ENCODE measurements at places on chromosomes 1 and 21. TPM values are rescaled to one million over a fixed set of nuclear protein-coding genes. Genes with fewer than 3 reads are reported as not detected.

Gene HES4
- 45.8 TPM for total RNA-seq

Gene B3GALT2
- total RNA-seq, result 3.5 TPM

Gene EYA3
- total RNA-seq, result 16.7 TPM

Gene SLC45A1
- total RNA-seq, result 5.2 TPM

Gene HORMAD1
- total RNA-seq, result not detected

Gene OR2L2
- total RNA-seq, result 0.17 TPM

Gene MROH9
- not detected for total RNA-seq

Gene HSD3B1
- not detected for total RNA-seq

Gene LRRC53
- not detected for total RNA-seq

Gene B3GALT5
- 0.64 TPM for total RNA-seq

Gene CASQ2
- total RNA-seq, result 6.4 TPM

Gene RNU1-1
- under 0.01 TPM for total RNA-seq

Gene C1orf53
- 13.2 TPM for total RNA-seq

Gene NBPF6
- total RNA-seq, result not detected

DNA sequence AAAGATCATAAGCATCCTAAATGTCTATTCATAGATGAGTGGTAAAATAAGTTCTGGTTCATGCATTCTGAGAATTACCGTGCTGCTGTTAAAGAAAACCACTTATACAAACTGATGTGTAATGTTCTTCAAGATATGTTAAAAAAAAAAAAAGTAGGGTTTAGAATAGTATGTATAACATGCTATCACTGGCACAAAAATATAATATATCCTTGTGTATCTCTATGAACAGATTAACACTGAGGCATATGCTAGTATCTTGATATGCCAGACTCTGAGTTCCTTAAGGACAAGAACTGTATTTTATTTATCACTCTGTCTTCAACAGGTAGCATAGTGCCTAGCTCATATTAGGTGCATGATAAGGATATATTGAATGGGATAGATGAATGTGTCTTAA lies 108.9 kb downstream of the HS2ST1 start:
- no peak overlapping the region for H3K27ac ChIP-seq
- H3K4me3 ChIP-seq, result no peak overlapping the region
- H3K27me3 ChIP-seq, result no peaks in the 10 kb centered on the region
- no peak for DNase-seq

- H3K4me3 ChIP-seq, result no peak overlapping the region
- no peaks in the 10 kb centered on the region for H3K36me3 ChIP-seq
- no peaks in the 10 kb centered on the region for H3K27me3 ChIP-seq
- no peak overlapping the region for H3K27ac ChIP-seq
- H3K4me1 ChIP-seq, result no peaks in the 10 kb centered on the region
These were observed 21.4 kb downstream of the FAAH start for GRCh38 chr1:46415514-46415913.

DNA sequence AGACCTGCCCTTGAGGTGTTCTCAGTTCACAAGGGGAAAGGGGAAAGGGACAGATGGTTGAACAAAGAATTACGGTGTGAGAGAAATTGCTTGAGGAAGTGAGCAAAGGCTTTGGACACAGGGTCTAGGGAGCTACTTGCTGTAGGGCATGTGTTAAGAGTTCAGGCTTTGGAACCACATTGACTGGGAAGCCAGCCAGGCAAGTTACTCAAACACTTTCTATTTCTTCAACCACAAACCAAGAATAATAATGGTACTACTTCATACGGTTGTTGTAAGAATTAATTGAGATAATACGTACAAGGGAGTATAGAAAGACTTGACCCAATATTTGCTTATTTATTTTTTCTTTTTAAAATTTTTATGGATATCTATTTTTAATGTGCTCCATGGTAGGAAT lies 26.6 kb downstream of the AK4 start:
- no peaks in the 10 kb centered on the region for H3K36me3 ChIP-seq
- no peak overlapping the region for H3K27ac ChIP-seq
- H3K4me3 ChIP-seq, result no peak overlapping the region
- no peaks in the 10 kb centered on the region for H3K27me3 ChIP-seq
- DNase-seq, result peak; percentile 43

GRCh38 chr1:175820456-175821025 lies 77.1 kb upstream of the TNR start:
- H3K4me1 ChIP-seq, result no peaks in the 10 kb centered on the region
- no peak for DNase-seq
- no peak overlapping the region for H3K27ac ChIP-seq
- no peaks in the 10 kb centered on the region for H3K27me3 ChIP-seq
- H3K4me3 ChIP-seq, result no peak overlapping the region
- no peaks in the 10 kb centered on the region for H3K36me3 ChIP-seq

- peak within 1 kb of the TSS; percentile 88 for H3K4me3 ChIP-seq
- peak within 1 kb of the TSS; percentile 85 for H3K27ac ChIP-seq
These were observed at the start of gene CSTB for GRCh38 chr21:43775795-43776430. Gene CSTB (minus strand): TSS chr21:43776308. CDS start chr21:43776269, 39 bp downstream.

- no peaks in the 10 kb centered on the region for H3K4me1 ChIP-seq
- H3K4me3 ChIP-seq, result no peak overlapping the region
- no peak overlapping the region for H3K27ac ChIP-seq
- DNase-seq, result no peak
- no peaks in the 10 kb centered on the region for H3K36me3 ChIP-seq
- no peaks in the 10 kb centered on the region for H3K27me3 ChIP-seq
These were observed 57.9 kb downstream of the ZNF678 start for GRCh38 chr1:227621211-227621610.

- H3K4me3 ChIP-seq, result no peak overlapping the region
- no peaks in the 10 kb centered on the region for H3K27me3 ChIP-seq
These were observed 36.5 kb downstream of the MACO1 start for GRCh38 chr1:25467193-25467592.

DNA sequence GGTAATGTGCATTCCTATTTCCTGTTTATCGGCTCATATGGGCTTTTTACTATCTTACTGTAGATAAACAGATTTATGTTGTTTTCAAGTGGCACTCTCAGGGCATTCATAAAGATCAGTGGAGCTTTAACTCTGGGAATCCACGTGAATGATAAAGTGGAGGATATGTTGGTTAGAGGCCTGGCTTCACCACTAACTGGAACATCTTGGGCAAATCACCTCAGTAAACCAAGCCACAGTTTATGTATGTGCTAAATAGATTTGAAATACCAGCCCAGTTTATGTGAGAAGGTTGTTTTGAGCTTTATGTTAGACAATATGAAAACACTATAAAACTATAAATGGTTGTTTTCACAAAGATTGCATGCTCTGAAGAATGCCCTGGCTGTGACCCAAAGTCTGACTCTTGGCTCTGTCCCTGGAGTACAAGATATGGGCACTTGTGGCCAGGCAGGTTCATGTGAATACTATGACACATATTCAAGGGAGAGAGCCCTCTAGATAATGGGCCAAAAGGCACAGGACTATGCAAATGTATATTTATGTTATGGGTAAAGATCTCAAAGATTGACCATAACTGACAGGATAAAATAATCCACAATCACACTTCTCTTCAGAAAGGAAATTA lies 36.7 kb downstream of the FAM163A start:
- H3K27me3 ChIP-seq, result no peaks in the 10 kb centered on the region
- no peak overlapping the region for H3K27ac ChIP-seq

GRCh38 chr1:60668585-60668984 lies 413.8 kb upstream of the NFIA start:
- H3K27ac ChIP-seq, result no peak overlapping the region
- DNase-seq, result no peak
- no peaks in the 10 kb centered on the region for H3K27me3 ChIP-seq
- H3K4me3 ChIP-seq, result no peak overlapping the region
- H3K36me3 ChIP-seq, result no peaks in the 10 kb centered on the region

DNA sequence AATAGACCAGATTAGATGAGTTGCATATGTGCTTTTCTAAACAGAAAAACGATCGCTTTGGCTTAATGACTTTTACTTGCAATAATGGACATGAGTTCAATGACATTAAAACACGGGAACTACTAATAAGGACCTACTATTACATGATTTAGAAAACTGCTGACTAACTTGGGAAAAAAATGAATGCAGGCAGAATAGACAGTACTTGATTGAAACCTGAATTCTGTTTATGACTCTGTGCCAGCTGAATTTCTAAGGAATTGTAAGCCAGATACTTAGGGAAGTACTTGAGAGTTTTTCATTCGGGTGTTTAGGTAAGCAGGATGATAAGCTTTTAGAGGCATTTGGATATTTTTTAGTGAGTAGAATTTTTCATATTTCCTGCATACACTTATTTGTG lies 12.0 kb downstream of the ADGRL2 start:
- no peaks in the 10 kb centered on the region for H3K27me3 ChIP-seq
- H3K36me3 ChIP-seq, result no peaks in the 10 kb centered on the region
- no peak overlapping the region for H3K4me3 ChIP-seq
- H3K4me1 ChIP-seq, result no peaks in the 10 kb centered on the region
- DNase-seq, result no peak

GRCh38 chr21:36661511-36662309 lies 37.2 kb upstream of the SIM2 start:
- no peaks in the 10 kb centered on the region for H3K4me1 ChIP-seq
- no peaks in the 10 kb centered on the region for H3K27me3 ChIP-seq
- H3K27ac ChIP-seq, result no peak overlapping the region
- no peaks in the 10 kb centered on the region for H3K36me3 ChIP-seq

GRCh38 chr21:16742131-16742641 lies 770.7 kb upstream of the CXADR start:
- H3K36me3 ChIP-seq, result no peaks in the 10 kb centered on the region
- DNase-seq, result peak; percentile 18
- H3K4me3 ChIP-seq, result no peak overlapping the region
- no peak overlapping the region for H3K27ac ChIP-seq
- H3K27me3 ChIP-seq, result no peaks in the 10 kb centered on the region
- H3K4me1 ChIP-seq, result no peaks in the 10 kb centered on the region

GRCh38 chr1:50450861-50451653 lies 27.8 kb upstream of the DMRTA2 start:
- no peak overlapping the region for H3K4me3 ChIP-seq
- H3K4me1 ChIP-seq, result no peaks in the 10 kb centered on the region
- H3K27ac ChIP-seq, result no peak overlapping the region
- DNase-seq, result no peak
- no peaks in the 10 kb centered on the region for H3K27me3 ChIP-seq
- no peaks in the 10 kb centered on the region for H3K36me3 ChIP-seq

DNA sequence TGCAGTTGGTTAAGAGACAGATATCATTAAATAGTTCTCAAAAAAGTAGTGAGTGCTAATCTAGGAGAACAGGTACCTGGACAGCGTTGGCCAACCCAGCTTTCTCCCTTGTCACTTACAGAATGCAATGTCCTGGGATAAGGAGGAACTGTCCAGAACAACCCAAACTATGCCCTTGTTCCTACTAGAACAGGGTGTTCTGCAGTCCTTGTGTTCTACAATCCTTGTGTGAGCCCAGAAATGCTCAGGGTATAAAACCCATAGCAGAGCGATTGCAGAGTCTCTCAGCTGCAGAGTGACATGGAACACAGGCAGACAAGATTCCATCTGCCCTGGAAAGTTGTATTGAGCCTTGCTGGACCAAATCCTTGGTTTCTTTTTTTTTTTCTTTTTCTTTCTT lies 83.5 kb upstream of the VANGL1 start:
- H3K4me3 ChIP-seq, result no peak overlapping the region
- DNase-seq, result no peak
- no peak overlapping the region for H3K27ac ChIP-seq
- H3K36me3 ChIP-seq, result no peaks in the 10 kb centered on the region
- H3K27me3 ChIP-seq, result no peaks in the 10 kb centered on the region

GRCh38 chr21:37753122-37753599 lies 163.1 kb downstream of the KCNJ6 start:
- no peaks in the 10 kb centered on the region for H3K36me3 ChIP-seq
- no peak for DNase-seq
- no peak overlapping the region for H3K27ac ChIP-seq
- H3K4me3 ChIP-seq, result no peak overlapping the region
- no peaks in the 10 kb centered on the region for H3K4me1 ChIP-seq

- no peaks in the 10 kb centered on the region for H3K27me3 ChIP-seq
- H3K4me3 ChIP-seq, result no peak overlapping the region
- no peaks in the 10 kb centered on the region for H3K36me3 ChIP-seq
These were observed 3.8 kb upstream of the GOLT1A start for GRCh38 chr1:204217648-204218000.

DNA sequence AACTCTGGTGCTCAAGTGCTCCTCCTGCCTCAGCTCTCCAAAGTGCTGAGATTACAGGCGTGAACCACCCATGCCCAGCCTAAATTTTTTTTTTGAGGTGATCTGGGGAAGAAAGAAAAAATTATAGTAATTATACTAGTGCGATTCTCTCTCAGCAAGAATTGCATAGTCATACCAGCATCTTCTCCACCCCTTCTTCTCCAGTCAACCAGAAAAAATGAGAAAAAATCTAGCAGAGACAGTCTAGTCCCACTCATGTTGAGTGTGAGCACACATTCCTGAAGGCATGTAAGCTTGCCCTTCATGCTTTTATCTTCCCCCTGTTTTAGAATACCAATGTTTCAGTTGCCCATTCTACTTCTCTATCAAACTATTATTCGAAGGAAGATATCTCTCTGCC lies 207.6 kb downstream of the S1PR1 start:
- no peaks in the 10 kb centered on the region for H3K4me1 ChIP-seq
- H3K27me3 ChIP-seq, result no peaks in the 10 kb centered on the region
- H3K27ac ChIP-seq, result no peak overlapping the region
- H3K36me3 ChIP-seq, result no peaks in the 10 kb centered on the region
- H3K4me3 ChIP-seq, result no peak overlapping the region

GRCh38 chr1:228303596-228303995 lies 95.8 kb downstream of the OBSCN start:
- no peaks in the 10 kb centered on the region for H3K4me1 ChIP-seq
- H3K27me3 ChIP-seq, result no peaks in the 10 kb centered on the region
- no peak overlapping the region for H3K27ac ChIP-seq
- no peak for DNase-seq
- H3K4me3 ChIP-seq, result no peak overlapping the region

DNA sequence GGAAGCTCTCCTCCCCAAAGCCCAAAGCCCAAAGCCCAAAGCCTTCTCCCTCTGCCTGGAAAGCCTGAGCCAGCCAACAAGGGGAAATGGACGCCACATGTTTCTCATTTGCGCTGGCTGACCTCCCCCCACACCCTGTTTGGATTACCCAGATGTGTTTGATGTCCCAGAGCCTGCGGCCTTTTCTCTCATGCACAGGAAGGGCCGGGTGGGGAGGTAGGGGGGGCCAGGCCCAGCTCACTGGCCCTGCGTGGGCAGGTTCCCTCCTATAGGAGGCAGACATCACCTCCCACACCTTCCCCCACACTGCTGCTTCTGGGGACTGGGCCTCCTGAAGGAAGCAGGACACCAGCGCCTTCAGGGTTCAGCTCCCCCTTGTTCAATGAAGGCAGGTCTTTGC lies 116.3 kb downstream of the NAV1 start:
- no peak overlapping the region for H3K4me3 ChIP-seq
- DNase-seq, result no peak
- no peaks in the 10 kb centered on the region for H3K27me3 ChIP-seq

- H3K36me3 ChIP-seq, result no peaks in the 10 kb centered on the region
- H3K27me3 ChIP-seq, result no peaks in the 10 kb centered on the region
- H3K4me1 ChIP-seq, result no peaks in the 10 kb centered on the region
- no peak overlapping the region for H3K27ac ChIP-seq
These were observed 21.3 kb upstream of the PGBD2 start for GRCh38 chr1:248884632-248885295.

DNA sequence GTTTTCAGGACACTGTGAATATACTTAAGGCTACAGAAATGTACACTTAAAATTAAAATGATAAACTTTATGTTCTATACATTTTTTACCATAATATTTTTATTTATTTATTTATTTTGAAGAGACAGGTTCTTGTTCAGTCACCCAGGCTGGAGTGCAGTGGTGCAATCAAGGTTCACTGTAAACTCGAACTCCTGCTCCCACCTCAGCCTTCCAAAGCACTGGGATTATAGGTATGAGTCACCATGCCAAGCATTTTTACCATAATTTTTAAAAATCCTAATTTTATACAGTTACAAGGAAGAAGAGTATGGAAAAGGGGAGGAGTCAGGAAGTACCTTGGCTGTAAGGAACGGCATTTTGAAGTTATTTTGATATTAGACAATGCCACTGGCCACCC lies 23.6 kb upstream of the ANGPTL3 start:
- no peaks in the 10 kb centered on the region for H3K36me3 ChIP-seq
- H3K27ac ChIP-seq, result no peak overlapping the region
- H3K4me3 ChIP-seq, result no peak overlapping the region
- H3K4me1 ChIP-seq, result no peaks in the 10 kb centered on the region
- no peak for DNase-seq
- no peaks in the 10 kb centered on the region for H3K27me3 ChIP-seq

Data from prostate gland (tissue), 2 donors.